ENCODE measurements at places on chromosomes 3 and 15. TPM values are rescaled to one million over a fixed set of nuclear protein-coding genes. Genes with fewer than 3 reads are reported as not detected.

GRCh38 chr3:41522612-41523011 lies 323.3 kb downstream of the CTNNB1 start:
- no peak for DNase-seq

DNA sequence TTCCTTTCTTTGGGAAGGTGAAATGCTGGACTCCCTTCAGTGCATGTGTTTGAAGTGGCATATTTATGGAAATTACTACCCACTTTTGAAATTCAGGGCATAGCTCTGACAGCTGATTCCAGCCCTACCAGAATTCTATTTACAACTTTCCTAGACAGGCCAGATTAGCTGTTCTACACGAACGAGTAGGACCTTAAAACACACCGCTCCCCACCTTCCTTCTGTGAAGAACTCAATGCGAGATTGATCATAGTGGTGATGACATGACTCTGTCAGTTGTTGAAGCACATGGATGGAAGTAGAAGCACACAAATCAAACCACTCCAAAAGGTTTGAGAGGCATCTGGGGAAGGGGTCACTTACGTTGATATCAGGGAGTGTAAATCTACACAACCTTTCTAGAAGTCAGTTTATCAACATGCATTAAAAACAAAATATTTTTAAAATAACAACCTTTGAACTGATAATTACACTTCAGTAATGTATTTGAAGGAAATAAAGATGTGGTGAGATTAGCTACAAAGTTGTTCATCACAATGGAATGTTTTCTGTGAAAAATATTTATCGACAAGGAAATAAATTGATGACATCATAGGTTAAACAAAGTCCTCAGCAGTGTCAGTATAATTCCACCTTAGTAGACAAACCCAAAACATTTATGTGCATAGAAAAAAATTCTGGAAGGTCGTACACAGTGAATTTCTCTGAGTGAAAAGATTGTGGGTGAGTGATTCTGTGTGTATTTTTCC lies 29.8 kb downstream of the RARB start:
- no peak for DNase-seq

- DNase-seq = no peak
These were observed 27.3 kb upstream of the DMXL2 start for GRCh38 chr15:51649659-51650521.

- DNase-seq = no peak
These were observed 31.6 kb downstream of the MLH1 start for GRCh38 chr3:37024820-37025405.

GRCh38 chr15:36814708-36815107 lies 235.3 kb downstream of the CDIN1 start:
- DNase-seq = no peak

DNA sequence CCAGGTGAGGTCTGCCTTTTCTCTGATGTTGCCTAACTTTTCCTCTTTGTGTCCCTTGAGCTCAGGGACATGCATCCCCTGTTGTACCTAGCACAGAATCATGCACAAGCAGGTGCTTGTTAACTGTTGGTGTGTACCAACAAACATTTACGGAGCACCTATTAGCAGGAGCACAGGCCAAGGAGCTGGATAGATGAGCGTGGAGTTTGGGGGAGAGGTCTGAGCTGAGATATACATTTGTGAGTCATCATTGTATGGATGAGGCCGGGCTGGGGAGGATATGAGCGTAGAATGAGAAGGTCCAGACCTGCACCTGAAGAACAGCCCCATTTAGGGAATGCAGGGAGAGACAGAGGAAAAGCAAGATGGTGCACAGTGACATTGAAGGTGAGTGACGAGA lies 53.4 kb downstream of the SMAD3 start:
- DNase-seq = no peak

DNA sequence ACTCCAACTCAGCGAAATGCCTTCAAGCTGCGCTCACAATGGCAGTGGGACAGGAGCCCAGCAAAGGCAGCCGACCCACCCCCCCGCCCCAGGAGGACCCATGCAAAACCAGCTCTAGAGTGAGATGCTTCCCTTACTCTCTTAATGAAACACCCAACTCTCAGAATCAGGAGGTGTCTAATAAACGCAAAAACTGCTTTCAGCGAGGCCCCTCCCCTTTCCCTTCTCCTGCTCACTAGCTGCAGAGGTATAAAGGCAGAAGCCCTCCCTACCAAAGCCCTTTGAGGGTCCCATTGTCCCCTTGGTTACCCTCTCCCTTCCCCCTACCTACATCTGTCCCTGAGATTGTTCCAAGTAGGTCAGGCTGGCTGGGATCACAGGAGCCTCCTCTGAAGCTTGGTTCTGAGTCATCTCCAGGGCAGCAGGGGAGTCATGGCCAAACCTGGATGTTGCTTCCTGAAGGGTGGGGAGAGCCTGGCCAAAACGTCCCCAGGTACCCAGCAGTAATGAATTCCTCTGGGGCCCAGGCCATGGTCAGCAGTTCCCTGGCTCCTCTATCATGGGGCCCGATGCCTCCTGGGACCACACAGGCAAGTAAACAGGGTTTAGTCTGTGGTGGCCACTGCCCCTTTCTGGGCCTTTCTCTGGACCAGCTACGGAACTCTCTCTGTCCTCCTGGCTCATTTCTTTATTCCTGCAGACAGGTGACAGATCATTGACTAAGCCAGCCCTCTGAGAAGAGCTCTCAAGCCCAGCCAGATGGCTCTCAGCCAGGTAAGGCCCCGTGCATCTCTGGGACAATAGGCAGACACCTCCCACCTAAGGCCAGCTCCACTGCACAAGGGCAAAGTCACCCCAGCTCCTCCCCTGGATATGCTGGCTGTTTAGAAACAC lies 8.6 kb downstream of the KLHL25 start:
- DNase-seq = no peak

DNA sequence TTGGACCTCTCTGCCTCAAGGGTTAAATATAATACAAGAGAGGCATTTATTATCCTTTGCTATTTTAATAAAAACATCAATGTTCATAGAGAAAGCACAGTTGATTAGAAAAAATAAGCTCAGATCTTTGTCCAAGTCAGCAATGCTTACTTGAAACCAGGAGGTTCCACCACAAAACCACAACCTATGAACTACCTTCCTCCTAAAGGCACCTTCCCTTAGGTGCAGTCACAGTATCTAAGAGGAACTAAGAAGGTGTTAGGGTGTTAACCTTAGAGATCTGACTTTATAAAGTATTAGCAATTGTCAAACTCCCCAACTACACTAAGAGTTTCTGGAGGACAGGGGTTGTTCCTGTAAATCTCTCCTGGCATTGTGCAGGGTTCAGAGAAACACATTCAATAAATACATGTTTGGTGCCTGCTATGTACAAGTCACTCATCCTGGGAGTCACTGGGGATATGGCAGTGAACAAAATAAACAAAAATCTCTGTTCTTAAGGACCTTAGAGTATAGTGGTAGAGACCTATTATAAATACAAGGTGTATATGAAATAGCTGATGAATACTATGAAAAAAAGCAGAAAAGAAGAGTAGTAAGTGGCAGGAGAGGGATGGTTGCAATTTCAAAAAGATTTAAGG lies 208.6 kb downstream of the NFKBIZ start:
- no peak for DNase-seq

- DNase-seq = no peak
These were observed 126.1 kb downstream of the CADPS start for GRCh38 chr3:62749130-62749529.

DNA sequence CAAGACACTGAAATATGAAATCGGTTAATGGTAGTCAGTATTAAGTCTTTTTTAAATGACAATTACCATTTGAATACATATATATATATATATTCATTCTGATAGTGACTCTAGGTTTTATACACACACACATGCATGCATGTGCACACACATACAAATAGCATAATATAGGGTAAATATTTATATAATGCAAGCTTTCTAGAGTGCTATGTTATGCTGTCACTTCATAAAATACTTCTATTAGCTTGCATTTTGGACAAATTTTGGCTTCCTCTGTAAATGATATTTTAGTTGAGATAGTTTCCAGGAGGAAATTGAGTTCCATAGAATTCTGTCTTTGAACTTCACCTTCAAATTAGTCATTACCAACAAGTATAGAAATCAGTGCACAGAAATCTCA lies 89.9 kb upstream of the EPHA3 start:
- no peak for DNase-seq

- DNase-seq = no peak
These were observed 34.6 kb upstream of the SPRED1 start for GRCh38 chr15:38217788-38218609.

GRCh38 chr3:167941234-167941995 lies 154.3 kb downstream of the GOLIM4 start:
- no peak for DNase-seq

- DNase-seq = no peak
These were observed 220.7 kb downstream of the MEIS2 start for GRCh38 chr15:36879568-36880222.

DNA sequence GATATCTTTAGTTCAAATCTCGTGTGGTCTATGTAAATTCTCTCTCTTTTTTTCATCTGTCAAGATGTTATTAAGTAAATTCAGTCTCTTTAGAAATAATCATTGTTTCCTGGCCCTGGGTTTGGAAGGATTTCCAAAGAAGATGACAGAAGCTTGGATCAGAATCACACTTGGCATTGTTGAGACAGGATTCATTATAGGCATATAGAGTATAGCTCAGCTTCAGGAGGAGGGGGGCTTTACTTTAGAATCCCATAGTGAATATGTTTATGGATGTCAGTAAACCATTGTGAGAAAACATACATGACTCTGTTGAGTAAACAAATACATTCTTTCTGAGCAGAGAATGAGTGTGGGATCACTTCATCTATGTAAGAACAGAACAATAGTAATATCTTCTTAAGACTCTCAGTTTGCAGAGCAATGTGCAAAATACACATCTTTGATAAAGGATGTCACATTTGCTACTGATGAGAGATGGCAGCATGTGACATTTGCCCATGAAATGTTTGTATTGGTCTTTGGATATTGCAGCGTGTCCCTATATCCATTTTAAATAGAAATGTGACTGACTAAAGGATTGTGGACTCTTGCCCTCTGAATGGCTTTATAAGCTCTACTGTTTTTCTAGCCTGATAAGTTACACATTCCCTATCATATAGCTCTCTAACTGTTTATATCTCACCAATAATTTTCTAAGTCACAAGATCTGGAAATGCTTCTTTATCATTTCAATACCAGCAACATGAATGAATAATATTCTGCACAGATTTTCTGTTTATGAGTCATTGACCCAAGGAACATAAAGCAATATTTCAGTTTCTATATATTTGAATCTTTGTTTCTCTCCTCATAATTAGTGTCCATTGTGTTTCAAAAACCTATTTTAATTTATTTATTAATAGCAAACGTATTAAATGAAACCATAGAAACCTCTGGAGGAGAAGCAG lies 95.6 kb upstream of the THRB start:
- no peak for DNase-seq

GRCh38 chr15:74955796-74956647 lies 550 bp downstream of the RPP25 start:
- DNase-seq = no peak

- DNase-seq = no peak
These were observed 612.8 kb downstream of the MAGI1 start for GRCh38 chr3:65425880-65426279.

DNA sequence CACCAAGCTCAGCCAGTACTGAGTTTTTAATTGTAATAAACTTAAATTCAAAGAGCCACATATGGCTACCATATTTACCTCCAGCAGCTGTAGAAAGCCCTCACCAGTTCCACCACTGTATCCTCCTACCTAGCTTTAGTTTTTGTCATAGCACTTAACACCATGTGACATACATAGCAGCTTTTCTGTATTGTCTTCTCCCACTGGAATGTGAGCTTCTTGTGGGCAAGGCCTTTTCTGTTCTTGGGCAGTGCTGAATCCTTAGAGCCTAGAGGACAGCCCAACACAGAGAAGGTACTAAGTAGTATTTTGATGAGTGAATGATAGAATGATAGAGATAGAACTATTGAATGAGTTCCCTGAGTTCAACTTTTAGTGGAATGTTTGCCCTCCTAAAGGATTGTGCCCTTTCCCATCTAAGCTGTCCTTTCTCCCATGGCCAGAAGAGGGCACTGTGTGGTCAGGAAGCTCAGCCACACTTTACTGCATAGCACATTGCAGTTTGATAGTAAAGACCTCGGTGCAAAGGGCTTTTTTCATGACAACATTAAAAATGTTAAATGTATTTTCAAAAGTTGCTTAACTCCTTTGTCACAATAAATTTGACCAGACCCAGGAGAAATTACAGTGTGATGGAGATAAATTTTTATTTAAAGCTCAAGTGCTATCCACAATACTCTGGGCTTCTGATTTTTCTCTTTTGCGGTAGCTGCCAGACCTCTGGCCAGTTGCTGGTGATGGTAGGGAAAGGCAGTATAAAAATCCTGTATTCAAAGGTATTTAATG lies 115.8 kb downstream of the GHSR start:
- DNase-seq = no peak

- DNase-seq = no peak
These were observed 70.2 kb downstream of the FOXB1 start for GRCh38 chr15:60074181-60074885.

GRCh38 chr3:171825222-171825828 lies 15.0 kb upstream of the PLD1 start:
- DNase-seq = no peak

GRCh38 chr3:65170390-65171042 lies 482.7 kb upstream of the ADAMTS9 start:
- DNase-seq = peak; percentile 85

DNA sequence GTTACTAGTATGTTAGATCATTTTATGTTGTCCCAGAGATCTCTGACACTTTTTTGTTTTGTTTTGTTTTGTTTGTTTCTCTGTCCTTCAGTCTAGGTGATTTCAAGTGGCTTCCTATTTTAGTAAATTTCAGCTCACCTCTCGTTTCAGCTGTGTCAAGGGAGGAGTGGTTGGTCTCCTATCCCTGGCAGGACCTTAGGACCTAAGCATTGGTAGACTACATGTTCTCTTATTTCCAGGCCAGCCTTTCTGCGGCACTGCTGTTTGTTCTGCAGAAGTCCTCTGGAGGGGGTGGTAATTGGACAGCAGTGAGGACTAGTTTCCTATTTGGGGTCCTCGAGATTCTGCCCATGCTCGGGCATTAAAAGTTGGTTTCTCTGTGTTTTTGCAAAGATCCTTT lies 31.8 kb downstream of the MGA start:
- no peak for DNase-seq

The AGBL1 gene
- not detected for total RNA-seq

The SKOR1 gene
- 0.19 TPM for total RNA-seq

The SHF gene
- total RNA-seq = 4.3 TPM

The CIDEC gene
- total RNA-seq = 728 TPM

The TPRG1 gene
- total RNA-seq = 18.3 TPM

The MYH15 gene
- not detected for total RNA-seq

The OR5K2 gene
- total RNA-seq = not detected

The PRSS50 gene
- total RNA-seq = not detected

The SEMA5B gene
- total RNA-seq = 0.44 TPM

The PAK6 gene
- total RNA-seq = not detected

The FEZF2 gene
- total RNA-seq = not detected

The AHSG gene
- not detected for total RNA-seq

The LSAMP gene
- 2.4 TPM for total RNA-seq

The C3orf80 gene
- 0.95 TPM for total RNA-seq

The ITIH1 gene
- total RNA-seq = not detected

The GOLGA6B gene
- not detected for total RNA-seq

The CPN2 gene
- not detected for total RNA-seq

The USP8 gene
- 60.2 TPM for total RNA-seq

The RBPMS2 gene
- total RNA-seq = 2.6 TPM

The MGLL gene
- total RNA-seq = 94.5 TPM

Measured in omental fat pad (tissue), 4 donors.